Nephron progenitor cell (in vitro differentiated cells): ENCODE measurements at places on chromosomes 13 and 19.

DNA sequence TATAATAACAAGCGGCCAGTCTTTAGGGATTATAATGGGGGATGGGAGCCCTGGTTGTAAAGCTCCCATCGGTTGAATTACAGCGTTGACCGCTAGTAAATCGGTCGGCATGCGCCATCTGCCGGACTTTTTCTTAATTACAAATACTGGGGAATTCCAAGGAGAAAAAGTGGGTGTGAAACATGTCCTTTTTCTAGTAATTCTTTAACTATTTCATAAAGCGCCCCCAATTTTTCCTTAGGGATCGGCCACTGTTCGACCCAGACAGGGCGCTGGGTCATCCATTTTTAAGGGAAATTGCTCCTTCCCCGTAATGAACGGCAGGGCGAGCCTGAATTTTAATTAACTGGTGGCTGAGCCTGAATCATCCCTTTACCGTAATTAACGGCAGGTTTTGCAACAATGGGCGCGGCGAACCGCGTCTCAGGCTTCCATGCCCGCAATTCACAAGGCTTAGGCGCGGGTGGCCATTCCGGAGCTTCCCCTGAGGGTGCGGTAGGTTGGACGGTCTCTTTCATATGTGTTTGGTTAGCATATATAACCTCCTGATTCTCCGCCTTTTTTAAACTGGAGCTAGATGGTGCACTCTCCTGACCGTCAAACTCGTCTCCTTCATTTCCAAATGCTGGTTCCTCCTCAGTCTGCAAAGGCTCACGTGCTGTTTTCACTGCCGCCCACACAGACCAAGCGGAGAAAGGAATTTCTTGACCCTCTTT lies 30.2 kb upstream of the EVI5L start:
- peak; percentile 75 for DNase-seq

GRCh38 chr13:77038907-77039480 lies 12.0 kb upstream of the FBXL3 start:
- no peak for DNase-seq

DNA sequence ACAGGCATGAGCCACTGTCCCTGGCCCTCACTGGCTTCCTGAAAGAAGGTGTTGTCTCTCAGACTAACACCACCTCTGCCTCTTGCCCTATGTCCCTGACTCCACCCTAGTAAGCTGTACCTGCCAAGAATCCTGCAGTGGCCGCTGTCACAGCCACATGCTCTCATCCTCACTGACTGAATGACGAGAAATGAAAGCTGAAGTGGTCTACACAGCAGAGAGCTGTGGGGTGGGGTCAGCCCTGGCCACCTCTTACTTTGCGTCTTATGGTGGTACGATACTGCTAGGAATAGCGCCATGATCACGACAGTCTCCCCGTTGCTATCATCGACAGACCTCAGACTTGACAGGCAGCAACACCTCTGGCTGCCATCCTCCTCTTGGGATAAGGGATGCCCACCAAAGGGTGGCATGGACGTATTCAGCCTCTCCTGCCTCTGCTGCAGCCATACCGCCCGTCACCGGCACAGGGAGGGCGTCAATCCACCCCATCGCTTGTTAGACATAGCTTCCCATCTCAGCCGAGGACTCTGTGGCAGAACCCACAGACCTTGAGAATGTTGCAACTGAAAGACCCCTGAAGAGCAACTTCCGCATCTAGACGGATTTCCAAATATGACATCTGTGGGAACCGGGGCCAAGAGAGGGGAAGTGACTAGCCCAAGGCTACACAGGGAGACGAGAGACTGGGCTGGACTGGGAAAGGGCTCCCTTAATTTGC lies 809 bp downstream of the MYO1F start:
- DNase-seq: no peak

DNA sequence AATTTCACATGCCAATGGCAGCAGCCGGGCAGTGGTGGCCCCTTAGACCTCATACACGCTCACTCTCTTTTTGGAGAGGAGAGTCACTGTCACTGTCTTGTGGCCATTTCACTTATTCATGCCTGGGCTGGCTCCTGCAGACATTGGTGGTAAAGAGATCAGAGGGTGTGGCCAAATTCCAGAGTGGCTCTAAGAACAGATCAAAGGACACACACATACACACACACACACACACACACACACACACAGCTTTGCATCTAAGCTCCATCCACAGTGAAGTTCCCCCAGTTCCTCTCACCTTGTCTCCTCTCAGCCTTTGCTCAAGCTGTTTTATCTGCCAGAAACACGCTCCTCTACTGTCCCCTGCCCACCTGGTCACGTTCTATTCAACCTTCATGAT lies 46.5 kb upstream of the KPNA3 start:
- DNase-seq: no peak

DNA sequence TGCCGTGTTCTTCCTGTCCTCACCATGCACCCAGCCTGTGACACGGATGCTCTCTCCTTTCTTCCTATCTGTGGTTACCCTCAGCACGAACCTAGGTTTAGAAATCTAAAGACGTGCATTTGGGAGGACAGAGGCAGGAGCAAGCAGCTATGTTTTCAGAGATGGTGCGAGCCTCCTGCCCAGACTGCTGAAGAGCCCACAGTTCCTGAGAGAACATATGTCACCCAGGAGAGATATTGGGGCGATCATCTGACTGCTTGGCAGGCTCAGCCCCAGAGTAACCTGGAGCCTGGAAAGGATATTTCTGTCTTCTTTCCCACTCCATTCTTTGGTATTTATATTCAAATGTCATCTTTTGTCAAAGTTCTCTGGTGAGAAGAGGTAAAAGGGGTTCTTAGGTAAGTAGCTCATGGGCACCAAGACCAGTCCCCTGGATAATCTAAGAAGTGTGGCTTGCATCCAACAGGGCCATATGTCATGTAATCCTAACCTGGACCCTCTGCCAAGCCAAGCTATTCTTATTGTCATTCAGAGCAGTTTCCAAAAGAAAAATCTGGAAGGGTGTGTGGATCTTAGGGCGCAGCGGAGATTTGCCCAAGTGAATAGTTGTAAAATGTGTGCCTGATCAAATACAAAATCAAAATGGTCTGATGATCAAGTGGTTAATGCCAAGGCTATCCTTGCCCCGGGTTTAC lies 59.5 kb downstream of the FGF9 start:
- DNase-seq: no peak

GRCh38 chr19:38596057-38596981 lies 21.4 kb downstream of the MAP4K1 start:
- DNase-seq: peak; percentile 95

DNA sequence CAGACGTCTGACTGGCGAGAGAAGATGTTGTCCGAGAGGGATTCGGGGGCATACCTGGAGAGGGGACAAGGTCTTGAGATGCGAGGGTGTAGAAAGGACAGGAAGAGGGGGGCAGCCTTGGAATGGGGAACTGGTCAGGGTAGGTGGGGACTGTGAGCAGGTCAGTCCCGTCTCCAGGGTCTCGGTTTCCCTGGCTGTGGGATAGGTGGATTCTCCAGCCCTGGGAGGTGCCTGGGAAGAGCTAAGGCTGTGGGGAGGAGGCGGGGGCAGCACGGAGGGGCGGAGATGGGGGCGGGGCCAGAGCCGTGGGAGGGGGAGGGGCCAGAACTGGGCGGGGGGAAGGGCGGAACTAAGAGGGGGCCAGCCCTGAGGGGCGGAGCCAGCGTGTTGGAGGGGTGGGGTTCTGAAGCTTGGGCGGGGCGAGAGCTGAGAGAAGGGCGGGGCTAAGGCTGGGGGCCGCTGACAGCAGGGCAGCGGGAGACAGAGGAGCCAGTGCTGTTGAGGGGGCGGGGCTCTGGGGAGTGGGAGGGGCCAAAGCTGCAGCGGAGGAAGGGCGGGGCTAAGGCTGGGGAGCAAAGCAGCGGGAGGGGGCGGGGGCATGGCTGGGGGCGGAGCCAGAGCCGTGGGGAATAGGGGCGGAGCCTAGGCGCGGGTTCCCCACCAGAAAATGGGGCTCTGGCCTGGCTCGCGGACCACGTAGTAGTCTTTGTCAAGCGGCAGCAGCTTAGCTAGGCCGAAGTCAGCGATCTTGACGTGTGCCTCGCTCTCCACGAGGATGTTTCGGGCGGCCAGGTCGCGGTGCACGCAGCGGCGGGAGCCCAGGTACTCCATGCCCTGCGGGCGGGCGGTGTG lies 9.5 kb upstream of the INSL3 start:
- DNase-seq: peak; percentile 96

GRCh38 chr19:45668342-45668871 lies 386 bp downstream of the GIPR start:
- DNase-seq: no peak

DNA sequence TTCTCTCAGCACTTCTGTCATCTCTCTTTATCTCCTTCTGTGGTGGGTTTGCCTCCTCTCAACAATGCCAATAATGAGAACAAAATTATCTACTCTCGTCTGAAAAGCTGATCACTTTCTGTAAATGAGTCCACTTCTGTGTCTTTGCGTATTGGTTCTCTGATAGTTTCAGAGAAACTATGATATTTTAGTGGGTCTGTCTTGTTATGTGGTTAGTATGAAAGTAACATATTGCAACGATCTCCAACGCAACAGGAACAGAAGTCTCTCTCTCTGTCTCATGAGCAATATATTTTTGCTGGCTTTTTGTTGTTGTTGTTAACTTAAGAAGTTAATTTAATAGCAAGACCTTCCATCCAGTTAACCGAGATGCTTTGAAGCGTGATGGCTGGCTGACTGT lies 47.8 kb upstream of the SLITRK6 start:
- no peak for DNase-seq

GRCh38 chr13:76663592-76664335 lies 222.4 kb downstream of the KCTD12 start:
- no peak for DNase-seq

- peak; percentile 33 for DNase-seq
Observed at GRCh38 chr19:47514151-47514868, 553 bp downstream of the NAPA start.

GRCh38 chr13:33448889-33449288 lies 163.3 kb upstream of the STARD13 start:
- no peak for DNase-seq

- DNase-seq: no peak
Observed at GRCh38 chr13:85709072-85709471, 90.1 kb downstream of the SLITRK6 start.

- no peak for DNase-seq
Observed at GRCh38 chr19:42330241-42330711, 4.8 kb downstream of the MEGF8 start.

DNA sequence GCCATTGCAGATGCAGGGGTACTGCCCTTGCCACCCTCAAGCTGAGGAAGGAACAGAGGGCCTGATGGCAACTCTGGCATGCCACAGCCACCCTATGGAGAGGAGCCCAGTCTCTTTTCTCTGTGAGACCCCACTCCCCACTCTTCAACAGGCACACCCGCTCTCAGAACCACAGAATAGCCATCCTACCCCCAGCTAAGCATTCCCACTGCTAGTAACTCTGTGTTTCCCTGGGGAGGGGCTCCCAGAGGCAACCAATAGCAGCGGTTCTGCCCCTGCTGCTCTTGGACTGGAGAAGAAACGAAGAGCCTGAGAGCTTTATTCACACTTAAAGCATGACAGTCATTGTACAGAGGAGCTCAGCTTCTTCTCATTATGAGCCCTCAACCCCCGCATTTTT lies 49.3 kb downstream of the UBL3 start:
- DNase-seq: no peak

GRCh38 chr13:100436099-100436498 lies 152.5 kb downstream of the GGACT start:
- no peak for DNase-seq

- no peak for DNase-seq
Observed at GRCh38 chr13:23086968-23087623, 93.7 kb upstream of the SGCG start.

- DNase-seq: no peak
Observed at GRCh38 chr19:35871611-35872010, 3.2 kb downstream of the APLP1 start.

GRCh38 chr13:69450245-69450644 lies 657.4 kb upstream of the ATXN8OS start:
- DNase-seq: no peak

- DNase-seq: no peak
Observed at GRCh38 chr19:47144630-47145029, 14.0 kb downstream of the SAE1 start.

- no peak for DNase-seq
Observed at GRCh38 chr19:50415661-50416033, 3.1 kb upstream of the SPIB start.

DNA sequence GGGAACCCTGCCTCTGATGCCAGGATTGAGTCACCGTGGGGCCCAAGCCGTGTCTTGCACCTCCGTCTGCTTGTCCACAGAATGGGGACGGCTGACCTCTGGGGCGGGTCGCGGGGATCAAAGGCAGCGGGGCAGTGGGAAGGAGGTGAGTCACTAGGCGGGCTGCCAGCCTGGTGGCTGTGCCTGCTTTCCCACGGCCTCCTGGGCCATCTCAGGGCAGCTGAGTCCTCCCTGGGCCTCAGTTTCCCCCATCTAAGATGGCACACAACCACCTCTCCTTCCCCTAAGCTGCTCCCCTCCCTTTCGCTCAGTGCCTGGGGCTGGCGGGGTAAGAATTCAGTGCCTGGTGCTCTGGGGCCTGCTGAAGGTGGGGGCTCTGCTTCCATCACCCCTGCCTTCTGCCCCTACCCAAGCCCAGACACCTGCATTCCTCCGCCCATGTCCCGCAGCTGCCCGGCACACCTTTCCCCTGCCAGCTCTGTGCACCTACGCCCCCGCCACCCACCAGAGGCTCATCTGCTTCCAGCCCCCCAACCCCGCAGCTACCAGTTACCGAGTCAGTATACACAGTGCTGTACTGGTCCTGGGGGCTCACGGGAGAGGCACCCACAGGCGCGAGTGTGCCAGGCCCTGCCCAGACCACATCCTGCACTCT lies 3.5 kb downstream of the MKNK2 start:
- no peak for DNase-seq
